Activated T-helper 1 cell treated with anti-CD3 and anti-CD28 coated beads, Interleukin-12 subunit alpha, Interleukin-12 subunit beta, Interleukin-2, Interleukin-4 antibody, amounts not matched to agents 30 ng/mL and 10 ng/mL and 1 ng/mL, durations not matched to agents 14 hours and 24 hours and 36 hours (primary cell): ENCODE measurements at places on chromosomes 1 and 21.

DNA sequence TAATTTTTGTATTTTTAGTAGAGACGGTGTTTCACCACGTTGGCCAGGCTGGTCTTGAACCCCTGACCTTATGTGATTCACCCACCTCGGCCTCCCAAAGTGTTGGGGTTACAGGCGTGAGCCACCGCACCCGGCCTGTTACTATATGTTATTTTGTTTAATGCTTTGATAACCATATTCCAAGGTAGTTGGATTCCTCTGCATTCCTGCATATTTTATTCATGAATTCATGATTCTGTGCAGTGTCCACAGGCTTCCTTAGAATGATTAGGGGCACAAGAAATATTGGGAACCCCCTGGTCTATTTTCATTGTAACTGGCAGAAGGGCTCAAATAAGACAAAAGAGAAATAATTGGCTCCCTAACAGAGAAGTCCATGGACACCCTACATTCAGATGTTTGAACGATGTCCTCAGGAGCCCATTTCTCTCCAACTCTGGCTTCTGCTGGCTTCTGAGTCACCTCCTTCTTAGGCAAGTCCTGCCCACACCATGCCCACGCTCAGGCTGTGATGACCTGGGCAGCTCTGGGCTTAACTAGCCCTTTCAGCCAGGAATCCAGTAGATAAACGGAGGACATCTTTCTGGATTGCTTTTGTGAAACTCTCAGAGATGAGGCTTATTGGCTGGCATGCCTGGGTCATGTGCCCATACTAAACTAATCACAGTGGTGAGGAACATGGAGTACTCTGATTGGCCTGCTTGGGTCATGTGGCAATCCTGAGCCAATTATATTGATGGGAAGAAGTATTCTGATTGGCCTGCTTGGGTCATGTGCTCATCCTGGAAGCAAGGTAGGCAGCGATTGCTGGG, 32.6 kb downstream of the TNFRSF8 start:
- no peak for DNase-seq

DNA sequence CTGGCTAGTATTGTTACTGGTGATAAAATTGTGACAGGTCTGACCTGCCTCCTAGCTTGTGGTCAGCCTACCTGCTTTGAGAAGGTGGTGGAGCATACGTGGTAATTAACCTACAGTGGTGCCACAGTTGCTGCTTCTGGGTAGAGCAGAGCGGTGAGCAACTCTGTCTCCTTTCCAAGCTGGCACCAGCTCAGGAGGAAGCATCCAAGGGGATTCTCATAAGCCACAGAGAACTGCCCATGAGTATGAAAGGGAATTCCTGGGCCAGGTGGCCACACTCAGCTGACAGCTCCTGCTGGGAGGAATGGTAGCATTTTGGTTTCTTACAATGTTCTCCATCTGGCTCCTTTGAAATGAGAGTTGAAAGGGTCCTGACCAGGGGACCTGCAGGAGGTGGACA, 39.4 kb downstream of the ATP2B4 start:
- no peak for DNase-seq

DNA sequence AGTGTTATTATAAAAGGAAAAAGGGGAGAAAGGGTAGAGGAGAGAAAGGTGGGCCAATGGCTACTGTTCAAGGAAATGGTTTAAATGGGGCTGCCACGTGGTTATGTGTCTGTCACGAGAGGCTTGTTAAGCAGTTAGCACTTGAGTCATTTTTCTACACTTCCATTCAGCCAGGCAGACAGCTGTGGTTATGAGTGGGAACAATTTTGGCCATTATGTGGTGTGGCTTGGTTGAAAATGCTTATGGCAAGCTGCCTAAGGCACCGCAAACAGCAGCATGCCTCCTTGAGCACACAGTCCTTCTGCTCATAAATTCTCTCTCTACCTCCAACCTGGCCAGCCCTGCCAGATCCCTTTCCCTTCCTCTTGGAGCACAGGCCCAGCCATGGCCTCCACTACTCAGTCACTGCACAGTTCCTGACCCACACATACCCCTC, 3.2 kb upstream of the SRM start:
- peak; percentile 36 for DNase-seq

- no peak for DNase-seq
Observed at GRCh38 chr21:40792691-40793456, 54.1 kb downstream of the DSCAM start.

- DNase-seq: no peak
Observed at GRCh38 chr1:91751275-91751674, 134.7 kb downstream of the TGFBR3 start.

DNA sequence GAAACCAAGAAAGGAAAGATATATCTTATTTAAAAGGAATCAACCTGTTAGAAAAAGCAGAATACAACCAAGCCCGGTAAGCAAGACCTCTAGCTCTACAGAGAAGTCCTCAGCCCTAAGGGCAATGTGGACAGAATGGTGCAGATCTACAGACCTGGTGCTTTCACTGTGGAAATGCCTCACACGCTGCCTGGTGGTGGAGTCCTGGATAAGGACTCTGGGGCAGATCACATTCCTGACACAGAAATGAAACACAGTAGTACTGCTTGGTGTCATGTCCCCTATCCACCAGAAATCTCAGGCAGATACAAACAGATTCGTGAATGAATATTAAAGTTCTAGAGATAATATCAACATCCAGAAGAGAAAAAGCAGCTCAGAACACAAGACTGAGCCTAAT, 6.8 kb downstream of the CNN3 start:
- DNase-seq: no peak

- no peak for DNase-seq
Observed at GRCh38 chr21:18499761-18500376, 96.3 kb upstream of the TMPRSS15 start.

DNA sequence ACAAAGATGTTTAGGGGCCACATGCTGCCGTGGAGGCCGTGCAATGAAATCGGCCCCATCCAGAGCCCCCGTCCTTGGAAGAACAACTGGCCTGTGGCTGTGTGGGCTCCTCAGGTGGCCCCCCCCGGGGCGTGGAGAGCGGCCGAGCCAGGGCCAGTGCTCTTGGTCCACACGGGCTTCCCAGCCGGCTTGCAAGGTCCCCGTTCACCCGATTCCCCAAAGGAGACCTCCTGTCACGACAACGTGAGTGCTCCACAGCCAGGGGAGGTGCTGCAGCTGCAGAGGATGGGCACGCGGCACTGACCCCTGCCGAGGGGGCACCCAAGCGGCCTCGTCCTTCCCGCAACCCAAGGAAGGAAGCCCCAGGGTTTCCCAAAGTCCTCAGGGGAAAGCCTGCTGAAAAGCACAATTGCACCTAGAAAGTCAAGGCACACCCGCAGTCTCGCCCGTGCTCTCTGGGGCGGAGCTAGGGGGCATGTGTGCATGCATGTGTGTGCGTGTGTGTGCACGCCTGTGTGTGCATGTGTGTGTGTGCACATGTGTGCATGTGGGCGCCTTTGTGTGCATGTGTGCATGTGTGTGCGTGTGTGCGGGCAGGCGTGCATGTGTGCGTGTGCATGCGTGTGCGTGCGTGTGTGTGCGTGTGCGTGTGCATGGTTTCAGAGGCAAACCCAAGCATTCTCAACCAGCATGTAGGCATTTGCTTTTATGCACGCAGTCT, 48.2 kb downstream of the SLX9 start:
- no peak for DNase-seq

- no peak for DNase-seq
Observed at GRCh38 chr1:154935749-154936554, 567 bp downstream of the PMVK start.

GRCh38 chr1:234253732-234254131, 119.5 kb upstream of the COA6 start:
- DNase-seq: no peak

- no peak for DNase-seq
Observed at GRCh38 chr1:54199151-54199764, 572 bp downstream of the CYB5RL start.

- no peak for DNase-seq
Observed at GRCh38 chr1:52343979-52344378, 22.0 kb downstream of the CC2D1B start.

- DNase-seq: no peak
Observed at GRCh38 chr1:209421186-209421585, 162.3 kb upstream of the CAMK1G start.

GRCh38 chr1:205541161-205541886, 36.9 kb downstream of the CDK18 start:
- no peak for DNase-seq

DNA sequence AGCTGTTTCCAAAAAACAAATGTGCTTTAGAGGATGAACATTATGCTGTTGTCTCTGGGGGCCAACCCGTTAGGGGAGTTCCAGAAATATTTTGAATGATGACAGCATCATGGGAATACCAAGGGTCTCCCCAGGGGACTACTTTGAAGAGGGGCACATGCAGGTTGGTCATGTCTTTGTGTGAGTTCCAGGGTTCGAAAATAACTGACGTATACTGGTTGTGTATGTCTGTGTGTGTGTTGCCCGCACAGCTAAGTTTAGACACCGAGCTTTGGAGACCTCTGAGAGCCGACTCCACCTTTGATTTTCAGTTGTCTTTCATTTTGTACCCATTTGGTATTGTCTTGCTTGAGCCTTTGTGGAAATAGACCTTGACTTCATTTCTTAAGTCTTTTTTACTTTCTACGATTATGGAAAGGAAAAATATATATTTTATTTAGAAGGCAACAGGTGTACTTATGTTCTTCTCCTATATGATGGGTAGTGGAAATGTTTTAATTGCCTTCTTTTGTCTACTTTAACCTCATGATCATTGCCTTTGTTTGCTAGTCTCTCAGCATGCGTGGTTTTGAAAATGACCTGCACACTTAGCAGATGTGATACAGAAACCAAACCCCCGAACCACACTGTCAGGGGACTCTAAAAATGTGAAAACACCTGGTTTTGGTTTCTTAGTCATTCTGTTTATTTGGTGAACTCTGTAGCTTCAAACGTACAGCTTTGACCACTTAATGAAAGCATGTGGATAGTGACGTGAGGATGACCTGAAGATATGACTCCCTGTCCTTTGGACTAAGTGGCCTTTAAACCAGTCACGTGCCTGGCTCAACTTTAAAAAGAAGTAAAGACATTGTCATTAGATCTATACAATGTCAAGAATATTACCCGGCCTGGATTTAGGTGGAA, 56.5 kb downstream of the GALNT2 start:
- peak; percentile 47 for DNase-seq

DNA sequence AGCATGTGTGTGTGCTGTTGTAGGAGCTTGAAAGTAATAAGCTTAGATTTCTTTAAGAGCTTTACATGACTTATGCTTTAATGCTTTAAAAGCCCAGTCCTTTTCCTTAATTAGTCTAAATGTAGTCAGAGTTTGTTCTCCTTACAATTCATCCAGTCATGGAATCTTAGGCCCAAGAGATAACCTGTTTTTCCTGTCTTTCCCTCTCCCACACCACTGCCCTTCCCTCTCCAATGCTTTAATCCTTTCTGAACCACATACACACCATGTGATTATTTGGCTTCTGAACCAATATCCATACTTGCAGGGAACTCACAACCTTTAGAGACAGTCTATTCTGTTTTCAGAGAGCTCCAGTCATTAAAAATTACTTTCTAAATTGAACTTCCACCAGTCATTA, 37.6 kb downstream of the ALG6 start:
- no peak for DNase-seq

- no peak for DNase-seq
Observed at GRCh38 chr1:9823693-9823942, 147 bp downstream of the CLSTN1 start.

- no peak for DNase-seq
Observed at GRCh38 chr1:34781071-34781843, at the start of gene GJB3. Gene GJB3 (plus strand): TSS chr1:34781214. CDS start chr1:34784763, 3,549 bp downstream.

GRCh38 chr21:46051379-46051770, 46.5 kb upstream of the COL6A2 start:
- DNase-seq: no peak

DNA sequence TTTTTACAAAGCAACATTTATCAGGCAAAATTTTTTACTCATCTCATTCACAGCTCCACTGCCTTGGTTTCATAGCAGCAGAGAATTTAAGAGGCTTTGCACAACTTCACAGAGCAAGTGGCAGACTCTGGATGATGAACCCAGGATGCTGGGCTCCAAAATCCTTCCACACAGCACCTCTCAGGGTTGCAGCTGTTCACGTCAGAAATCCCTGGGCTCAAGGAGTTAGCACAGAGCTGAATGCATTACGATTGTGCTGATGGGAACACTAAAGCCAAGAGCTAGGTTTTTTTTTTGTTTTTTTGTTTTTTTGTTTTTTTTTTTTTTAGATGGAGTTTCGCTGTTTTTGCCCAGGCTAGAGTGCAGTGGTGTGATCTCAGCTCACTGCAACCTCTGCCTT, 2.4 kb upstream of the HTR6 start:
- DNase-seq: no peak

DNA sequence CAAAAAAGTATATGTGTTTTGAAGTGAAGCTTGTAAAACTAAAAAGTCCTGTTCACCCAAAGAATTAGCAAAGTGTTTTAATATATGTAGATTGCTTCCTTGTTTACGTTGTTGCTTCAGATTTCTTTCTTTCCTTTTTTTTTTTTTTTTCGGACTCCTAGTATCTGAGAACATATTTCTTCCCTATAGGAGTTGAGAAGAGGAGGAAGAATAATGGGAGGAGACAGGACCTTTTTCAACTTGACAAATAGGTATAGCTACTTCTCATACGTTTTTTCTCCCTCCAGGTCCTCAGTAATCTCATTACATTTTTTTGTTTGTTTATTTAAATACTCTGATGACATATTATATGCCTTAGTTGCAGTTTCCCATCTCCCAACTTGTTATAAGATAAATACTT, 8.9 kb downstream of the DISP1 start:
- DNase-seq: no peak

DNA sequence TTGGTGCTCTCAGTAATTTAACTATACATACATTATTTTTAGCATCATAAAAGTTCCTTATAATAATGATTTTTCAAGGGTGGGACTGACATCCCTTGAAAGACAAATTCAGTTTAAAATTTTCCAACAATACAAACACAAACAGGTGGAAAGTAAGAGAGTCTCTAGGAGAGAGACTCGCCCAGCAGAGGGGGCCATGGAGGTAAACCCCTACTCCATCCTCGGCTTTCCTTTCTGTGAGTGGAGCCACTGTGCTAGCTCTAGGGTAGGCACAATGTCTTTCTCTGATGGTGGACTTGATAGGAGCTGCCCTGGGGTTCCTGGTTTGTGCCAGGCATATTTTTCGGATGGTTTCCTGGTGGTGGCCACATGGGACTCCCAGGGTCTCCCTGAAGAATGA, 8.3 kb downstream of the CSMD2 start:
- no peak for DNase-seq

- DNase-seq: no peak
Observed at GRCh38 chr1:167515461-167515860, 2.9 kb downstream of the CD247 start.

GRCh38 chr1:111605576-111605975, 14.0 kb upstream of the RAP1A start:
- no peak for DNase-seq

GRCh38 chr21:44727321-44727720, 15.9 kb upstream of the TSPEAR start:
- no peak for DNase-seq

- no peak for DNase-seq
Observed at GRCh38 chr1:195971589-195971988, 636.7 kb downstream of the KCNT2 start.

- no peak for DNase-seq
Observed at GRCh38 chr1:61501971-61502916, 222.7 kb downstream of the TM2D1 start.

- DNase-seq: no peak
Observed at GRCh38 chr1:77468257-77468948, 186.6 kb downstream of the AK5 start.

- no peak for DNase-seq
Observed at GRCh38 chr1:240635466-240636256, 23.7 kb upstream of the GREM2 start.

GRCh38 chr1:213852107-213852506, 135.7 kb upstream of the PROX1 start:
- DNase-seq: no peak
